Astrocyte (in vitro differentiated cells and primary cell): ENCODE measurements at places on chromosomes 12 and 14. TPM values are rescaled to one million over a fixed set of nuclear protein-coding genes. Genes with fewer than 3 reads are reported as not detected.

DNA sequence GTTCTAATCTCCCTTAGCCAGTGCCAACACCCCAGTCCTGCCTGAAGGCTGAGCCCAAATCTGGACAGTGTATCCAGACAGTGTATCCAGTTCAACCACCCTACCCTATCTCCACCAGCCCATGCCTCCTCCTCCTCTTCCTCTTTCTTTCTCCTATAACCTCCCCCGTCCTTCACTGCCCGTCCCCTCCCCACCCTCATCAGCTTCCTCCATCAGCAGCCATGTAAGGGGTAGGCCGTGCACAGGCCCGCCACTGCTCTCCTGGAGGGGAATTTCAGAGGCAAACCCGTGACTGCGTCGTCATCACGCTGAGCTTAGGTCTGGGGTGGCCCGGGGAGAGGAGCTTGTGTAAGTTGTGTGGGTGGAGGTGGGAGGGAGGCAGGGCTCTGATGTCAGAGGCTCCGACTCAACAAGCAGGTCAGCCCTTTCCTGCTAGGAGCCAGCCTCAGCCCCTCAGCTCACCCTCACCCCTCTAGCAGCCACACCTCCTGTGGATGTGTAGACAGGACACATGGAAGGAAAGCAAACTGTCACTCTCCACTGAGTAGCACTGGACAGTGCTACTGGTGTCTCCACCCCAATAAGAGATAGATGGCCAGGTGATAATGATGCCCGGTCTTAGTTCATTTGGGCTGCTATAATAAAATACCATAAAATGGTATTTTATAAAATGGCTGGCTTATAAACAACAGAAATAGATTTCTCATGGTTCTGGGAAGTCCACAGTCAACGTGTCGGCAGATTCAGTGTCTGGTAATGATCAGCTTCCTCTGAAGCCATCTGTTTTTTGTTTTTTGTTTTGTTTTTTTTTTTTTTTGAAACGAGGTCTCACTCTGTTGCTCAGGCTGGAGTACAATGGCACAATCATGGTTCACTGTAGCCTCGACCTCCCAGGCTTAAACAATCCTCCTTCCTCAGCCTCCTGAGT is 50.5 kb downstream of the IRF2BPL start:
- no peaks in the 10 kb centered on the region for H3K36me3 ChIP-seq
- peak; percentile 55 for DNase-seq
- no peaks in the 10 kb centered on the region for H3K27me3 ChIP-seq
- H3K27ac ChIP-seq, result no peak overlapping the region
- no peak overlapping the region for H3K4me3 ChIP-seq
- no peaks in the 10 kb centered on the region for H3K4me1 ChIP-seq

PPP4R4 gene
- total RNA-seq, result 6.0 and 7.5 TPM in 2 replicates

GRCh38 chr14:73462815-73463214 is 4.5 kb upstream of the NUMB start:
- peaks cover 57% of the 10 kb centered on the region for H3K4me1 ChIP-seq
- no peak for DNase-seq
- H3K36me3 ChIP-seq, result no peaks in the 10 kb centered on the region
- H3K27ac ChIP-seq, result no peak overlapping the region
- no peaks in the 10 kb centered on the region for H3K27me3 ChIP-seq
- peak overlapping the region; percentile 15 for H3K4me3 ChIP-seq

GRCh38 chr12:37548266-37548805 is 768.2 kb upstream of the ALG10B start:
- H3K4me3 ChIP-seq, result no peak overlapping the region
- no peak overlapping the region for H3K27ac ChIP-seq
- no peaks in the 10 kb centered on the region for H3K27me3 ChIP-seq
- DNase-seq, result no peak
